H9 (cell line): ENCODE measurements at places on chromosomes 13 and 19. TPM values are rescaled to one million over a fixed set of nuclear protein-coding genes. Genes with fewer than 3 reads are reported as not detected.

GRCh38 chr13:77325371-77325980 lies 1.4 kb downstream of the MYCBP2 start:
- H3K27ac ChIP-seq: no peak overlapping the region
- peaks cover 3% of the 10 kb centered on the region; the same call in 1 of the 2 replicates for H3K27me3 ChIP-seq
- H3K4me1 ChIP-seq: no peaks in the 10 kb centered on the region
- no peak for DNase-seq

GRCh38 chr13:105972306-105972721 lies 563.1 kb downstream of the EFNB2 start:
- H3K36me3 ChIP-seq: no peaks in the 10 kb centered on the region
- H3K4me1 ChIP-seq: no peaks in the 10 kb centered on the region
- no peak overlapping the region for H3K4me3 ChIP-seq

DNA sequence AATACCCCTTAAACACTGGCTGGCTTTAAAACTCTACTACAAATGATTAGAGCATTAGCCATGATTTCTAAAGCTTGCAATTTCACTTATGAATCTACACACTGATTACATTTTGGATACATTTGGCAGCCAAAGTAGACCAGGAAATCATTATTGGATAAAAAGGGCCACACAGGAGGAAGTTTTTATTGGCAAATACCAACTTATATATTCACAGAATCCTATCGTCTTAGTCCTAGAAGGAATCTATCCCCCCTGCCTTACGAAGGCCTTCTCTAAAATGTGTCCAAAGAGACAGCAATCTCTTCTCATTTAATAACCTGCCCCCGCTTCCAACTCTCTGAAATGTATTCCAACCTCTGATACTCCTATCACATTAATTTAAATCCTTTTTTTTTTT lies 52.5 kb downstream of the KLF5 start:
- no peaks in the 10 kb centered on the region for H3K27me3 ChIP-seq
- no peak for DNase-seq
- H3K27ac ChIP-seq: no peak overlapping the region
- no peak overlapping the region for H3K4me3 ChIP-seq

- H3K27me3 ChIP-seq: no peaks in the 10 kb centered on the region; the same call in 1 of the 2 replicates
- no peak overlapping the region for H3K4me3 ChIP-seq
- no peak for DNase-seq
- peaks cover 3% of the 10 kb centered on the region; the same call in 2 of the 3 replicates for H3K36me3 ChIP-seq
- H3K27ac ChIP-seq: no peak overlapping the region
- H3K4me1 ChIP-seq: no peaks in the 10 kb centered on the region; the same call in 1 of the 2 replicates
These were observed 12.0 kb upstream of the SHFL start for GRCh38 chr19:10074153-10074552.

DNA sequence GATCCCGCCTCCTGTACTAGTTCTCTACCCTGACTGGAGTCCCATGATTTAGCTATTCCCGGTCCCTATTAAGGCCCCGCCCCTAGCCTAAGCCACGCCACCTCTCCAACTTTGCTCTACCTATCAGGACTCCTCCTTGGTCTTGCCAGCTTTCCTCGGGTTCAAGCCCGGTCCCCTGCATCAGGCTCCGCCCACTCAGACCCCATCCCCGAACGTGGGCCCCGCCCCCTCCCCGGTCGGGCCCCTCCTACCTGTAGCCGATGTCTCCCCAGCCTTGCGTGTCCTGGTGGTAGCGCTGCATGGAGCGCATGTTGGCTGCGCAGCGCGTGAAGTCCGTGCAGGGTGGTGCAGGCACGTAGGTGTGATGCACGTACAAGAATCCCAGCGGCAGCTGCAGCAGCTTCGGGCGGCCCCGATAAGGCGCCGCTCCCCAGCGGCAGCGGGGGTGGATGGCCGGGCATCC lies 7.3 kb upstream of the RASAL3 start:
- H3K27ac ChIP-seq: no peak overlapping the region
- DNase-seq: peak; percentile 96
- H3K4me3 ChIP-seq: peak overlapping the region; percentile 32; the same call in 1 of the 3 replicates
- H3K36me3 ChIP-seq: peaks cover 1% of the 10 kb centered on the region; the same call in 1 of the 3 replicates
- H3K4me1 ChIP-seq: no peaks in the 10 kb centered on the region

- peaks cover 3% of the 10 kb centered on the region; the same call in 1 of the 2 replicates for H3K4me1 ChIP-seq
- H3K27ac ChIP-seq: no peak overlapping the region
- H3K27me3 ChIP-seq: no peaks in the 10 kb centered on the region
- no peak for DNase-seq
- no peaks in the 10 kb centered on the region for H3K36me3 ChIP-seq
These were observed 169.8 kb downstream of the SHISA2 start for GRCh38 chr13:25881971-25882451.

DNA sequence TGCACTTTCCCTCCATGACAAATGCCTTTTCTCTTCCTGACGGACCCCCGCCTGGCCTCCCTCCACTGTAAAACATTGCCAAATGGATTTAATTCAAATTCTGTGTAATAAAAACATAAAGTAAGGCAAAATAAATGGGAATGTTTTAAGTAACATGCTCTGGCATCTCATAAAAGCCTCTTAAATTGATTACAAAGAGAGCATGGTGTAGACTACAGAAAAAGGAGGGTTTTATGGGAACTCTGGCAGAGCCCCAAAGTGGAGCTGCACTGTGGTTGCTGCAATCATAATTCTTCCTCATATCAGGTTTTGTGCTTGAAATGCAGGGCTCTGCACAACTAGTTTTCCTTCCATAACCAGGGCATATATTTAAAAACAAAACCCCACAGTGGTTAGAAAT lies 44.3 kb upstream of the SIAH3 start:
- H3K27ac ChIP-seq: no peak overlapping the region
- no peaks in the 10 kb centered on the region for H3K27me3 ChIP-seq
- H3K4me1 ChIP-seq: no peaks in the 10 kb centered on the region
- DNase-seq: no peak
- H3K36me3 ChIP-seq: no peaks in the 10 kb centered on the region

DNA sequence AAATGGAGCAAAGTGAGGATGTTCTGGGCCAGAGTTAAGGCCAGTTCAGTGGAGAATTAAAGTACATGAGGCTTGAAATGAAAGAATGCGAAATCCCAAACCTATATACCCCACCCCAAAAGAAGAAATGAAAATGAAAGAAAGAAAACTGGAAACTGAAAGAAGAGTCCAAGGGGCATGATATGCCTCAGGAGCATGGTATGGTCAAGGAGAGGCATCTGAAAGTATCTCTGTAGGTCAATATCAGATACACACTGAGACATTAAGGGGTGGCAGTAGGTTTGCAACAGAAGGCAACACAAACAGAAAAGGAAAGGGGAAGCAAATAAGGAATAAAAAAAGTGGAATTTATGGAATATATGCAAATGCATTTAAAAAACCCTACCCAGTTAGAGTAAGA lies 166.5 kb downstream of the COG6 start:
- peaks cover 8% of the 10 kb centered on the region; the same call in 1 of the 2 replicates for H3K4me1 ChIP-seq
- no peaks in the 10 kb centered on the region for H3K36me3 ChIP-seq
- no peak for DNase-seq
- no peak overlapping the region for H3K27ac ChIP-seq
- no peaks in the 10 kb centered on the region for H3K27me3 ChIP-seq

- H3K27me3 ChIP-seq: no peaks in the 10 kb centered on the region
- H3K4me3 ChIP-seq: peak overlapping the region; percentile 98
- no peak overlapping the region for H3K27ac ChIP-seq
These were observed 696 bp upstream of the SAMD1 start for GRCh38 chr19:14091081-14091812.

GRCh38 chr19:28420811-28421550 lies 792.0 kb downstream of the UQCRFS1 start:
- no peak for DNase-seq
- H3K27ac ChIP-seq: no peak overlapping the region
- H3K36me3 ChIP-seq: no peaks in the 10 kb centered on the region
- no peaks in the 10 kb centered on the region for H3K27me3 ChIP-seq

DNA sequence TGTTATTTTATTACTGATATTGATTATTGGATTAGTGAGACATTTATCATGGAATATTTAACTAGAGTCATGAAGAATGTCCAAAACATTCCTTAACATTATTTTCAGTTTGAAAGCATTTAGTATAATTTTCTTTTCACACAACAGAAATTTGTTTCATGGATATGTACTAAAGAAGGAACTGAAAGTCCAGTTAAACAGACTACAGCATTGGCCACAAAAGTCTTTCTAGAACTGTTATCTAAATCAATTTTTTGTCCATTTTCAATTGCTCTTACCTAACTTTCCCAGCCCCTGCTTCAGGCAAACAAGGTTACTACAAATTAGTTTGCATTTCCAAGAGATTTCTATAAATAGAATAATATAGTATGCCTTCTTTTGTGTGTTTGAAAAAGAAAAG lies 1018.0 kb upstream of the PCDH20 start:
- DNase-seq: no peak
- H3K4me3 ChIP-seq: no peak overlapping the region
- H3K4me1 ChIP-seq: no peaks in the 10 kb centered on the region
- no peaks in the 10 kb centered on the region for H3K36me3 ChIP-seq
- no peaks in the 10 kb centered on the region for H3K27me3 ChIP-seq

- DNase-seq: no peak
- no peak overlapping the region for H3K4me3 ChIP-seq
- H3K36me3 ChIP-seq: peaks cover 84% of the 10 kb centered on the region
These were observed 40.4 kb upstream of the ZNF254 start for GRCh38 chr19:24046550-24046949.

DNA sequence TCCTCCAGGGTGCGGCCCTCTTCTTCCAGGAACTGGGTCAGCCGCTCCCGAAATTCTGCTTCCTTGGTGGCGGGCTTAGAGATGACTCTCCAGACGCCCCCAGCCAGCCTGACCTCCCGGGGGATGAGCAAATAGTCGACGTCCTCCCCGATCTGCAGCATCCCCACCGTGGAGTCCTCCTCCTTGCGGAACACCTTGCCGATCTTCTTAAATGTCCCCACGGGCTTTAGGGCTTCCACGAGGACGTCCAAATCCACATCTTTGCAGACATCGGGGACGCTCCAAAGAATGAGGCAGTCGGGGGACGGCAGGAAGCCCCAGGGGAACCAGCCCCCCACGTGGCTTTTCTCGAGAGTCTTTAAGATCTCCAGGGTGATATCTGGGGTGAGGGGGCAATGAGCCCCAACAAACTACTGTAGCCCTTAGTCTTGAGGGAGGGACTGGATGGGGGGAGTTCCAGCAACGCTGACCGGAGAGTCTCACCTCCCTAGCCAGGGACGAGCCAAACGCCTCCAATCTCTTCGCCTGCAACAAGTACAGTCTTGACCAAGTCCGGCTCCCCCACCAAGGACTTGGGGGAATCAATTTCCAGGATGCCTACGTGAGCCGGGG lies 608 bp downstream of the CCDC8 start:
- H3K36me3 ChIP-seq: peaks cover 12% of the 10 kb centered on the region
- H3K4me1 ChIP-seq: peaks cover 3% of the 10 kb centered on the region; the same call in 1 of the 2 replicates
- no peak for DNase-seq
- peak overlapping the region; percentile 90 for H3K4me3 ChIP-seq
- no peak overlapping the region for H3K27ac ChIP-seq

Gene OR10H1
- total RNA-seq: not detected in 2 replicates

Gene PSG7
- not detected in 2 replicates for total RNA-seq

Gene ZNF529
- total RNA-seq: 16.9 and 19.9 TPM in 2 replicates

Gene FREM2
- 15.4 and 16.0 TPM in 2 replicates for total RNA-seq

Gene ONECUT3
- 0.04 and 0.07 TPM in 2 replicates for total RNA-seq
